ENCODE measurements at places on chromosomes 7 and 10.

DNA sequence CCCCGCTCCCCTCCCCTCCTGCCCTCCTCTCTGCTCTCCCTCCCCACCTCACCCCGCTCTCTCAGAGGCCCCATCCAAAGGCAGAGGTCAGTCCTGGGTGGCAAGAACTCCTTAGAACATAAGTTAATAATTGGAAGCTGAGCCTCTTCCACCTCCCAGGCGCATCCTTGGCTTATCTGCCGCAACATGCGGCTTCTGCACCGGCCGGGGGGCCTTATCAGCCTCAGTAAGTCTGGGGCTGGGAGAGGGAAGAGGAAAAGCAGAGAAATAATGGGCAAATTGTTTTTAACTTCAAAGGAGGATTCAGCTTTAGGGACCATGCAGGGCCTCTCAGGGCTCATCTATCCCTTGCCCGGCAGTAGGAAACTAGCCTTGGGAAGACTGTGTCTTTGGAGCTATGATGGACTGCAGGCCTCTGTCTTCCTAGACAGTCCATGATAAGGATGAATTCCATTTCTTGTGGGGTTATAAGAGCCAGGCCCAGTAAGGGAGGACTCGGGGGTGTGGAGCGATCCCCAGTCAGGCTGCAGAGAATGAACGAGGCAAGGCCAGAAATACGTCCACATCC is 411.6 kb downstream of the PLXNA4 start:
- DNase-seq: no peak

GRCh38 chr10:67783606-67784294 is 54.2 kb downstream of the DNAJC12 start:
- DNase-seq: no peak

- DNase-seq: no peak
Observed at GRCh38 chr7:98784216-98784785, 85.5 kb downstream of the TMEM130 start.

- DNase-seq: no peak
Observed at GRCh38 chr7:142469696-142470543, 212.1 kb upstream of the PRSS58 start.

- no peak for DNase-seq
Observed at GRCh38 chr7:2106924-2107323, 125.8 kb downstream of the MAD1L1 start.

DNA sequence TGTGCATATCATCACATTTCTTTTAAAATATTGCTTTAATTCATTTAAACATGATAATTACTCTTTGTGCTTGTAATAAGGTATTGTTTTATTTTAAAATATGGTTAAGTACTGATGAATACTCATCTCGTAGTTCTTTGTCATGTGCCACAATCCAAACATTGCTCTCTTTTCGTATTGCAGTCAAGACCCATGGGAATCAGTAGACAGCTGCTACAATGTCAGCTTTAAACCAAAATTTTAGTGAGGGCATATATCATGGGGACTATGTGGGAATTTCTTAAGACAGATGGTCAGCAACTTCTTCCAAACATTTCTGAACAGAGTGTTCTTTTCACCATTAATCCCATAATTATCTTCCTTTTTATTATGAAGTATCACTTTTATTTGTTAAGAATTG is 77.2 kb upstream of the FZD1 start:
- DNase-seq: no peak

- DNase-seq: no peak
Observed at GRCh38 chr7:50507898-50508470, 57.2 kb downstream of the DDC start.

- DNase-seq: no peak
Observed at GRCh38 chr7:137390076-137390475, 46.5 kb upstream of the PTN start.

DNA sequence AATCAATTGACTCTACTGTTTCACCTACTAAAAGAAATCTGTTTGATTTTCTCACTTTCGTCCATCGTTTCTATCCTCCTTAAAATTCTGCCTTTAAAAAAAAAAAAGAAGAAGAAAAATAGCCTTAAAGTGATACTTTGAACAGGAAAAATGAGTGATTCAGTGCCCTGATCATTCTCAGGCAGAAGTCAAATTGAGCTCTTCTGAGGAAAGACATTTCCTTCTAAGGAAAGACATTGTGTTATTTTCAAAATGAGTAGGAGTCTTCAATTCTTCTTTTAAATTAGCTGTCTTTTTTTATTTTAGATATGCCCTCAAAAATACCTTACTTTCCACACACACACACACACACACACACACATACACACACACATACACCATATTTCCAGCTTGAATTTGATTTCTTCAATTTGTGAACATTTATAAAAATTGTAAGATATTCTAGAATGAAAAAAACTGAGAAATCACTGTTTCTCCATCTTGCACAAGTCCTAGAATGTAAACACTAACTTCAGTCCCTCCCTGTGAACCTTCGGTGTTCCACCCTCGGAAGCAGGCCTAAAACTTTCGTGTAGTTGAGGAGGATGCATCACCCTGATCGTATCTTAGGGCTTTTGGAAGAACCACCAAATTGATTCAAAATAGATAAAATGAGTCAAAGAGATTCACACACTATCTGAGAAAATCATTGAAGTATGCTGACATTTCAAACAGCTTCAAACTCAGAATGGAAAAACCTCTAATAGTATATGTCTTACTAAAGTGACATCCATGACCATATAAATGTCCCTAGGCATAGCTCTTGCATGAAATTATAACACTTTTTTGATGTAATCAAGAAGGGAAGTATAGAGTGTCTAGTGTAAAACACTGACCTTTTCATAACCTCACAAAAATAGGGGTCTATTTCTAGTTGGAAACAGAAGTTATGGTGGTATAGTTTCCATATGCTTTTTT is 270.8 kb downstream of the GATA3 start:
- peak; percentile 13 for DNase-seq

DNA sequence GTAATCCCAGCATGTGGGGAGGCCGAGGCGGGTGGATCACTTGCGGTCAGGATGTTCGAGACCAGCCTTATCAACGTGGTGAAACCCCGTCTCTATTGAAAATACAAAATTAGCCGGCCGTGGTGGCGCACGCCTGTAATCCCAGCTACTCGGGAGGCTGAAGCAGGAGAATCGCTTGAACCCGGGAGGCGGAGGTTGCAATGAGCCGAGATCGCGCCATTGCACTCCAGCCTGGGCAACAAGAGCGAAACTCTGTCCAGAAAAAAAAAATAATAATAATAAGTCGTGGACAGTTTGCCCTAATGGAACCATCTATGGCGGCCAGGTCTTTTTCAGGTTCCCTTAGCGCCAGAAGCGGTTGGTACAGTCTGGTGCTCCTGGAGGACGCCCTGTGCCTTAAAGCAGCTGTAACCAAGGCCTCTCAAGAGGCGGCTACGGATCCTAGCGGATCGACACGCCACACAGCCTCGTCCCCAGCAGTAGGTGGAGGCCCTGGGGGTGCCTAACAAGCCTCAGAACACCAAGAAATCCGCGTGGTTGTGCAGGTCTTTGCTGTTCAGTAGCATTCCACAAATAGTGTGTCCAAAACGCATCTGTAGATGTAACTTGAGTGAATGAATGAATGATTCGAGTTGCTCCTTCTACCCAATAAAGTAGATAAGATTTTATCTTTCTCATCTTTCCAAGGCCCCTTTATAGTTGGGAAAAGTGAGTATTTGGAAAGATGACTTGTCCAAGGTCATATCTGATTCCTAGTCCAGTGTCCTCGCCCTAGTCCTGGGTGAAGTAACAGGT is 982 bp downstream of the PGAM1 start:
- DNase-seq: no peak

DNA sequence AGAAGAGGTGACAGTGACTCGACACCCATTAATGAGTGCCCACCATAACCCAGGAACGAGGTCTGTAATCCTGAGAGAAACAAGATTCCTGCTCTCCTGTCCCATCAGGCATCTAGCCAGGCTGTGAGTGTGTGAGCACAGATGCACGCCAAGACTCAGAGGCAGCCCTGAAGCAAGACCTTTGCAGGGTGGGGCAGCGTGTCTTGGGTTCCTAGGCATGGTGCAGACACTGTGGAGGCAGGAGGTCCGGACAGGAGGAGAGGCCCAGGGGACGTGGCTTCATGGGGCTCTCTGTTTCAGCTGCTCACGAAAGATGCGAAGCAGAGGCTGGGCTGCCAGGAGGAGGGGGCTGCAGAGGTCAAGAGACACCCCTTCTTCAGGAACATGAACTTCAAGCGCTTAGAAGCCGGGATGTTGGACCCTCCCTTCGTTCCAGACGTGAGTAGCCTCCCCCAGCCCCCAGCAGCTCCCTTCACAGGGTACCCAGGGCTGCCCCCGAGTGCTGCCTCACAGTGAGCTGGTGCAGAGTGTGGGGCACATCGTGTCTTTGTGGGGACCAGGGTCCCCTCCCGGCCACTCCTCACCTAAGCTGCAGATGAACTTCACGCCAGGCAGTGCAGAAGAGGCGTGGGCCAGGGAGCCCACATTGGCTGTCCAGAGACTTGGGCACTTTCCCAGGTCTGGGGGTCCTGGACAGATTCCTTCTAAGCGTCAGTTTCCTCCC is 94.5 kb downstream of the RGS10 start:
- no peak for DNase-seq

- DNase-seq: no peak
Observed at GRCh38 chr7:64555046-64555445, 7.8 kb downstream of the ZNF680 start.

DNA sequence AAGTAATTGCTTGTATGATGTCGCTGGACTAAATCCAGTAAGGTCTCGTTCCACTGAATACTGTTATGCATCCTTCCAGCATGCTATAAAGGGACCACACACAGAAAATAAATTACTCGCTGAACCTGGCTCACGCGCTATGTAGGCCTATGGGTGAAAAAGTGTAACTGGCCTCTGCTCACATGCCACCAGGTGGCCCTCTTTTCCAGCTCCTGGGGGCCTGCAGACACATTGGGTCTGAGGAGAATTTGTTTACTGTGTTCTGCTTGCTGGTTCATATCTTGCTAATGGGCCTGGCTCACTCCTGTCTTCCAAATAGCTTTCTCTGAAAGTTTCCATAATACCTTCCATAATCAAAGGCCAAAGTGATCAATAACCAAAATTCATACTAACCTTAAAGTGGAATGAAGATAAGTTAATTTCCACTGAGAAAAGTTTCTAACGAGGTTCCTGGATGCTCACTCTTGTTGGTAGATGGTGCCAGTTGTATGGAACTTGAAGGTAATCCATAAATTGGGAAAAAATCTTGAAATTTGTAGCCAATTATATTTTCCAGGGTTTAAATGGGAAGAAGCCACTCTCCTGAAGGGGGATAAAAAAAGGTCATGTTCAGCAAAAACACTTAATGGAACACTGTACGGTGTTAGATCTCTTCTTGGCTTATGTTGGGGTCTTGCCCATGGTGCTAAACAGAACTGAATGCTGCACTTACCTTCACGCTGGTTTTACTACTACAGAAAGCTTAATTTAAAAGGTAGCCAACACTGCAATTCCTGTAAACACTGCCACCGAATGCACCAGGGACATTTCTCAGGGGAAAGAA is 27.0 kb upstream of the ZPBP start:
- no peak for DNase-seq

- no peak for DNase-seq
Observed at GRCh38 chr7:75639071-75639885, 99.5 kb downstream of the HIP1 start.

DNA sequence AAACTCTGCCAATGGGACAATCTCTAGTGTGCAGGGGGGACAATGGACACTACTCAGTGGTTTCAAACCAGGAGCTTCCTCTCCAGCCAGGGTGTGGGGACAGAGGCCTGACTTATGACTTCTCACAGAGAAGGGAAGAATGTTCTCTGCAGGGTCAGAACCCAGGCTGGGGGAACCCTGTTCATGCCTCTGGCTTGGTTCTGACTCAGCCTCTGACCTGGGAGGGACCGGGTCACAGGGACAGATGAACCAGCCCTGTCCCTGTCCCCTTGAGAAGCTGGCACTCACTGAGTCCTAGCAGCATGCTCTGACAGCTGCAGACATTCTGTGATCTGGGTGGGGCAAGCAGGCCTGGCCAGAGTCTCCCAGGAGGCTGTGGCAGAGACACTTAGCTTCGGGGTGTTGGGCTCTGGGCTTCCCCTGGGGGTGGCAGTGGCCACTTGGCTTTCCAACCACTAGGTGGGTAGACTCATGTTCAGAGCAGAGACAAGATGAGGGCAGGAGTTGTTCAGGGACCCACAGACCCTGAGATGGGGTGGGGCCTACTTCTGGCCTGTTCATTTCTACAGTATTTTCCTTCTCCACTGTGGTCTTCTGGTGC is 13.6 kb downstream of the TSPAN15 start:
- no peak for DNase-seq

- DNase-seq: no peak
Observed at GRCh38 chr10:24382596-24382978, 173.6 kb downstream of the KIAA1217 start.

DNA sequence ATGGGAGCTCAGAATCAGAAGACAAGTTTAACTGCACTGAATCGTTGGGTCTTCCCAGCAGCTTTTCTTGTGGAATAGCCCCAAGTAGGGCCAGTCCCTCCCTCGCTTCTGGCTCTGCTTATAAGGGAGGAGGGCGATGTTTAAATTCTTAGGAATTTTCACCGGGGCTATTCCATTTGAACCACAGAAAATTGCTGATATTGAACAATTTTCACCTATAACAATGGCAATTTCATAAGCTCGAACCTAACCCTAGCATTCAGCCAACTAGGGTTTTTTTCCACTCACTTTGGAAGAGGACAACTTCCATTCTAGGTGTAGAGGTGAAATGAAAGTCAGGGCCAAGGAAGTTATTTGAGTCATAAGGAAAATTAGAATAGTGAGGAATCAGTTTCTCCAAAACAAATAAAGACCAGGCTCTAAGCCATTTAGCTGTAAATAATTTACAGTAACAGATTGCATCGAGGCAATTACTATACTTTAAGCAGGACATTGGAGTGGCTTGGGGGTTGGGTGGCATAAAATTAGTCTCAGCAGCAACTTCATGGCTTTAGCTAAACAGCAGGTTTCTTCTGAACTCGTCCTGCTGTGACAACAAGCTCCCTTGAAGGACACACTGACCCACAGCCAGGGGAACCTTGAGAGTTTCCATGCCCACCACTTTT is 1.5 kb upstream of the ATP6V0A4 start:
- DNase-seq: no peak

GRCh38 chr10:28975891-28976531 is 298.7 kb downstream of the BAMBI start:
- DNase-seq: no peak

GRCh38 chr10:71581376-71581775 is 138.2 kb downstream of the C10orf105 start:
- DNase-seq: no peak

- no peak for DNase-seq
Observed at GRCh38 chr7:155844019-155844453, 31.8 kb upstream of the SHH start.

GRCh38 chr7:45174966-45175765 is 17.6 kb downstream of the RAMP3 start:
- no peak for DNase-seq

- no peak for DNase-seq
Observed at GRCh38 chr7:101121991-101122932, 4.6 kb upstream of the SERPINE1 start.

GRCh38 chr7:156222611-156223010 is 410.3 kb upstream of the SHH start:
- no peak for DNase-seq

GRCh38 chr10:34815185-34816084 is at the start of gene PARD3:
PARD3 (minus strand) TSS chr10:34815296; CDS start chr10:34814995, 301 bp downstream.
- DNase-seq: no peak

Measured in stimulated activated naive CD4-positive, alpha-beta T cell treated with Interleukin-2 at 50 U/mL for 16 hours (primary cell).